ENCODE measurements at places on chromosomes 4 and X.

DNA sequence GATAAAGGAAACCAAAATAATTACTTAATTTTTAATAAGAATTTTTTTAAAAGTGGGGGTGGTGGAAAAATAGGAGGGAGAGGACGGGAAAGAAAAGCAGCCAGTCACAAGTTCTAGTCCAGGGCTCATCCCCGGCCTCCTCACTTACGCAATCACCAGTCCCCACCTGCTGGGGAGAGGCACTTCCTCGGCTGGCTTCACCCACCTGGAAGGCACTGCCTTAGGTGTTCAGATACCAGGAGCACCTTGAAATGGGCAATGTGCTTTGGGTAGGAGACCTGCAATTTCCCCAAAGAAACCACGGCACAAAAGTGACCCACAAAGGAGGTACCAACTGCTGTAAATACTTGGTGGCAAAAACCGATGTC lies 23.8 kb downstream of the AFAP1 start:
- DNase-seq, result no peak

DNA sequence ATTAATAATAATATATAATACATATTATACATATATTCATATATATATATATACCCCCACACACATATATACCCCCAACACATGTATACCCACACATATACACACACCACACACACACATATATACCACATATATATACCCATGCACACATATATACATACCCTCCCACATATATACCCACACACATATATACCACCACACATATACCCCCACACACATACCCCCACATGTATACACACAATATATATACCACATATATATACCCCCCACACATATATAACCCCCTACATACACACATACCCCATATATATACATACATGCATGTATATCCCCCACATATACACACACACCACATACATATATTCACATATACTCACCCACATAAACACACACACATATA lies 52.0 kb downstream of the NSG1 start:
- DNase-seq, result no peak

- DNase-seq, result peak; percentile 6
Measured at GRCh38 chrX:33725535-33726210, 406.4 kb downstream of the FAM47A start.

DNA sequence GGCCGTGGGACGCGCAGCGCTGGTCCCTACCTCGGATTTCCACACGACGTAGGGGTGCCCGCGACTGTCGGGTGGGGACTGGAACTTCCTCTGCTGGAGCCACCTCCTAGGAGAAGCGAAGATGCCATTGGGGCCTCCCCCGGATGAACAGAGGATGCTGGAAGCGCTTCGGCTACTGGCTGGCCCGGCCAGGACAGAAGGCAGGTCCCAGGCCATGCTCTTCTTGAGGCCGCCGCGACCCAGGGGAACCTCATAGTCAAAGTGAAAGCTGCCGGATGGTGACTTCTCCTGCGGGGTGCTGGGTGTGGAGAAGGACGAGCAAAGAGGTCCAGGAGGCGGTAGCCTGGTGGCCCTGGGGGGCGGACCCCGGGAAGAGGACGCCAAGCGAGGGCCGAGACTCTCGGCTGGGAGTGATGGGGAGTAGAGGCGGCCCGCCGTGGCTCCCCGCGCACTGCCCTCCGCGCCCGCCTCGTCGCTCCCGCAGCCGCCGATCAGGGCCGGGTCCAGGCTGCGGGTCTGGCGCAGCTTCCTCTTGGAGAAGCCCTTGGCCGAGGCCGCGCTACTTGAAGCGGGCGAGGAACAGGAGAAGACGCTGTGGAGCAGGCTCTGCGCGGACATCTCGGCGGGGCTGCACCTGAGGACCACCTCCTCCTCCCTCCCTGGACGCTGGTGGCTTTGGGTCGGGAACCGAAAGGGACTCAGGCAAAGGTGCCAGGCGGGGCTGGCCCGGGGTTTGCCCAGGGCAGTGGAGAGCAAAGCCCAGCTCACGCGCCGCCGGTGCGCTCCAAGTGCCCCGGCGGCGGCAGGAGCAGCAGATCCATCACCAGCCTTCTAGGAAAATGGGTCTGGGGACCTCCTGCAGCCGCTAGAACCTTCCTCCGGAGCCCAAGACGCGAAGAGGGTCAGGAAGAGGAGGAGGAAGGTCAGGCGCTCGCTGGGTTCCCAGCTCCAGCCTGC lies 1.2 kb downstream of the ARHGAP6 start:
- no peak for DNase-seq

DNA sequence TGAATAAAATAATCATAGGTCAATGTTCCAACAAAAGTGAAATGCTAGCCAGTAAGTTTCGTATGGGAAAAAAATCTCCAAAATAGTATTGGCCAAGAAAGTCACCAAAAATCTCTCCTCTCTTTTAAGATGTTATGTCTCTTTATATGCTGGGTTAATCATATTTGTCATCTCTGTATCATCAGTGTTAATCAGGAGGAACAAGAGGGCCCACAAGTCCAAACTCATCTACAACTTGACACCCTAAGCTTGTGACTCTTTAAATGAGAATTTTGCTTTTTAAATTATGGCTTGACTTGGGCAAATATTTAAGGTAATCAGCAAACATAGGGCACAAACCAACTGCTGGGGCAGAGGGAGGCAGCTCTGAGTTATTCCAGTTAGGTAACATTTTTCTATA lies 75.5 kb downstream of the AMMECR1 start:
- DNase-seq, result no peak

GRCh38 chrX:42823443-42823842 lies 45.5 kb upstream of the PPP1R2C start:
- no peak for DNase-seq

DNA sequence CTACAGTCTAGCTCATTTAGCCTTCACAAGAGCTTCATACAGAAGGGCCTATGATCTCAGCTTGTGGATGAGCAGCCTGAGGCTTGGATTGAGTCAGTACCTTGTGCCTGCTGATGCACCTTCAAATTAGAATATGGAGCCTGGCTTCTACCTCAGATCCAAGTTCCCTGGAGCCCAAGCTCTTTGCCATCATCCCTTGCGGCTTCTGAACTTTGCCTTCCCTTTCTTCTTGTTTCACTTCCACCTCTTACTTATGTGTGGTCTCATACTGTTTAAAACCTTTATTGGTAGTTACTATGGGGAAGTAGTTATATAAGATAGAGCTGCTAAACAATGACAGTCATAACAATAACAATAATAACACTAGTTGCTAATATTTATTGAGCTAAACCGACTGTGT lies 84.3 kb upstream of the AFF2 start:
- DNase-seq, result no peak

- DNase-seq, result no peak
Measured at GRCh38 chr4:188021548-188022249, 26.1 kb downstream of the ZFP42 start.

- DNase-seq, result no peak
Measured at GRCh38 chr4:113170805-113171468, 121.5 kb downstream of the ANK2 start.

DNA sequence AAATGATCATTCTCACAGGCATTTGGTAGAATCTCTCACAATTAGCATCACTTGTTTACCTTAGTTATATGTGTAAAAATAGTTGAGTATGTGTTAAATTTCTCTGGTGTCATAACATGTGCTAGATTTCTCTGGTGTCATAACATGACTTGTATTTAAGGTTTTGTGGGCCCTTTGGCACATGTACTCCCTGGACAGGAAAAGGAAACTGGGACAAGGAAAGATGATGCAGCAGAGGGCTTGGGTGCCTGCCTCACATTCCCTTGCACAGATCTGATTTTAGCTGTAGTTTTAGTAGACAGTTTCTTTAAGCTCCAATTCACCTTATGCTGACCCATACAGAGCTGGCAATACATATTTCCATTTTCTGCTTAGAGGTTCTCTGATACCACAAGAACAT lies 726.0 kb downstream of the C4orf33 start:
- no peak for DNase-seq

DNA sequence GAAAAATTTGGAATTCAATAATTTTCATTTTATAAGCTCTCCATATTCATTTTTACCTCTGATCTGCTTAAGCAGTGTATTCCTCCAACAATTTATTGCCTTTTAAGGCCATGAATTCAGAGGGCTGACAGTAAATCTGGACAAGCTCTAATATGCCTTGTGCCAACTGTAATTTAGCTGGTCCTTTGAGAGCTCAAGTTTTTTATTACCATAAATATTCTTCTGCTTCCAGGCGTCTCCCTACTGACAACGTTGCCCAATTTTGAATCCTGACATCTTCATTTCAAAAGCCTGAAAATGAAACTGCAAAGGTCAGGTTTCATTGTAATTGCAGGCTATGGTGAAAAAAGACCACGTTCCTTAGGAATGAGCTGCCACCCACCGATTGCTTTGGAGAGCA lies 95.8 kb upstream of the GEMIN8 start:
- DNase-seq, result no peak

- no peak for DNase-seq
Measured at GRCh38 chr4:6180841-6181631, 19.3 kb downstream of the JAKMIP1 start.

- no peak for DNase-seq
Measured at GRCh38 chrX:40104630-40104984, 6.8 kb upstream of the BCOR start.

All from LNCaP clone FGC (cell line).